ENCODE measurements at places on chromosomes 12 and 14.

DNA sequence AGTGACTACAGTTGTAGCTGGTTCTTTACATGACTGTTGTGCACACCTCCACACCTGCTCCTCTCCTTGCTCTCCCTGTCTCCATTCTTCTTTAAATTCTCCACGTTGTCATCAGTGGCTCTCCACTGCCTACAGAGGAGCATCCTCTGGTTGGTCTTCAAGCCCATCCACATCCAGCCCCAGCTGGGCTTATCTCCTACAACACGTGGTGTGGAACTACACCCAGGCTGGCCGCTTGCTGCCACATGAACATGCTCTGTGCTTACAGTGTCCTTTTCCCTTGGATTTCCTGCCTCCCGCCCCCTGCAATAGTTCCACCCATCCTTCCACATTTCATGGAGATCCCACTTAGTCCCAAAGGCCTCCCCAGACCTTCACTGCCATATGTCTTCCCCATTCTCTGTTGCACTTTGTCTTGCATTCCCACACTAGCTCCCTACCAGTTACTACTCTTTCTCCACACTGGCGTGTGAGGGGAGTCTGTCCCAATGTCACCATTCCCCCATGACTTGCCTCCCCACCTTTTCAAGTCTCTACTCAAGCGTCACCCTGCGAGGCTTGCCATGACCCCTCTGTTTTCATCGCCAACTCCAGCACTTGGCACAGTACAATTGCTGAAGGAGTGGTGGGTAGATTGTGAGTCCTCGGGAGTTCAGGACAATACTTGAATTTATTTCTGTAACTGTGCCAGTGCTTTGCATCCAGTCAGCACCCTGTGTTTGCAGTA lies 9.8 kb upstream of the MCRS1 start:
- no peak for DNase-seq

DNA sequence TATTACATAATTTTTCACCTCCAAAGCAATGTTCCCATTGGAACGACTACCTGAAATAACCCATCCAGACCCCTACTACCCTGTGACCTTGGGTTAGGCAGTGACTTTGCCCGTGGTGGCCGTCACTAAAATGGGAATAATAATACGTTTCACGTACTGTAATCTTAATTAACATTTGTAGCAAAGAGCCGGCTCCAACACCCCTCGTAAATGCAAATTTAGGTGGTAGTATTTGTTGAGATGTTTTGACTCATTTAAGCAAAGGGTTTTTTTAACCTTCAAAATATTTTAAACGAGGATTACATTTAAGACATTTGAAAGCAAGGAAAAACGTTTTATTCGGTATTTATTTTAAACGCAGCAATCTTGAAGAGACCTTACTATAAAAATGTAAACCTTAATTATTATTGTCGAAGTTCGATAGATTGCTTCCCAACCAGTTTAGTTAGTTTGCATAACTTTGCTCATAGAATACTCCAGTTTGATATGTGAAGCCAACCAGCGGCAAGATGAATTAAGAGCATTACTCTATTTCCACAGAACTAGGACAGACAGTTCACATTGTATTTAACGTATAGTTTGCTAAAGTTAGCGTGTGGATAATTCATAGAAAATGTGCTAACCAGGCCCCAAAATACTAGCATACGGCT lies 1.4 kb upstream of the ARID2 start:
- no peak for DNase-seq

- DNase-seq, result no peak
These were observed 69.7 kb downstream of the SLC24A4 start for GRCh38 chr14:92392711-92393110.

- DNase-seq, result peak; percentile 97
These were observed 7.1 kb downstream of the RHOF start for GRCh38 chr12:121786440-121786825.

DNA sequence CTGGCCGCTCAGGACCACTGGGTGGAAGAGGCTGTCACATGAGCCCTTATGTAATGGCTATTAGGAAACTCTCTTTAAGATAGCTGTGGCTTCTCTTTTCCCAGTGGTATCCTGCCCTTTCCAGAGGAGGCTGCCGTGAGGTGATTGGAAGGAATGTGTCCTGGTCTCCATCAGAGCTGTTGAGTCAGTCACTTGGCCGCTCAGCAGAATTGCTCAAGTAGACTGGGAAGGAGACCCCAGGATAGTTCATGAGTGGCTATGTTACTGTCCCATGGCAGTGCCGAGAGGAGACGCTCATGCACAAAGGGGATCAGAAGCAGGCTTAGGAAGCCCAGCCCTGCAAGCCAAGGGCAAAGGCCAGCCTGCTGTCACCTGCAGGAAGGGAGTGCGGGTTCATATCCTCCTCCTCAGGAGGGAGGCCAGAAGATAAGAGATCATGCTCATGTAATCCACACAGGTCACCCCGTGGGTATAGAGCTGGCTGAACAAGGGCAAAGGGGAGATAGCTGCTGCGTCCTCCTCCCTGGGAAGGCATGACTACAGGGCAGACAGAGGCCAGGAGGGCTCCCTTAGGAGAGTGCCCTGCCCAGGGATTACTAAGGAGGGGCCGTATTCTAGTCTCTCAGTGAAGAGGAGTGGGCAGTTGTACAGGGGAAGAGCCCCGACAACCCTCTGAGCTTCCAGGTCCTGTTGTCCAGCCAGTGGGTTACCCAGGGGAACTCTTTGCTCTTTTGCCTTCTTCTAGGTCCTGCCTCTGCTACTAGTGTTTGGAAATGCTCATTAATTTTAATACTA lies 137.0 kb upstream of the MAX start:
- no peak for DNase-seq

- no peak for DNase-seq
These were observed 953.8 kb downstream of the TRHDE start for GRCh38 chr12:73225941-73226340.

DNA sequence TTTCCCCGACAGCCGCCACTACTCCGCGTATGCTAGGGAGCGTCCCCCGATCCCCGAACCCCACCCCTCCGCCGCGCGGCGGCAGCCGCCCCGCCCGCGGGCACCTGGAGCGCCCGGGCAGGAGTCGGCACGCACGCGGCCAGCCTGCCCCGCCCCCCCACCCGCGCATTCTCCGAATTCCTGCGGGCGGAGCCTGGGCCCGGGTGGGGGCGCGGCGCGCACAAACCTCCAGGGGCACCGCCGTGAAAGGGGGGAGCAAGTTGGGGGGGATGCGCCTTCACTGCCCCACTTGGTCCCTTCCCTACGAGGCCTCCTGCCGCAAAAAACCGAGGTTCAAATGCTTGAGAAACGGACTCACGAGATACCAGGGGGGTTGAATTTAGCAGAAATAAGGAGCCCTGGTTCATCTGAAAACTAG lies 1.7 kb downstream of the AJUBA start:
- peak; percentile 54 for DNase-seq

DNA sequence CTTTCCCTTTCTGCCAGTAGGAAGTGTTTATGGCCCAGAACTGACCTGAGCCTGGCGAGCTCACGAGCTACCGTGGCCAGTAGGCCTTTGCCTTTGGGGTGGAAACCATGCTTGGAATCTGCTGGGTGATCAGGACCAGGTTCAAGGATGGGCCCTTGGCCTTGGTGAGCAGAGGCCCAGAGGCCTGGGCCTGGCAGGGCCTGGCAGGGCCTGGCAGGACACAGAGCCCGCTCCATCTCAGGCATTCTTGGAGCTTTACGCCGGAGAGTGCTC lies 184.8 kb upstream of the RTL1 start:
- no peak for DNase-seq

- no peak for DNase-seq
These were observed 24.8 kb downstream of the RGS6 start for GRCh38 chr14:71956920-71957563.

GRCh38 chr12:114696443-114697242 lies 12.7 kb upstream of the TBX3 start:
- no peak for DNase-seq

- peak; percentile 63 for DNase-seq
These were observed 10.5 kb downstream of the CACNA2D4 start for GRCh38 chr12:1907652-1908611.

DNA sequence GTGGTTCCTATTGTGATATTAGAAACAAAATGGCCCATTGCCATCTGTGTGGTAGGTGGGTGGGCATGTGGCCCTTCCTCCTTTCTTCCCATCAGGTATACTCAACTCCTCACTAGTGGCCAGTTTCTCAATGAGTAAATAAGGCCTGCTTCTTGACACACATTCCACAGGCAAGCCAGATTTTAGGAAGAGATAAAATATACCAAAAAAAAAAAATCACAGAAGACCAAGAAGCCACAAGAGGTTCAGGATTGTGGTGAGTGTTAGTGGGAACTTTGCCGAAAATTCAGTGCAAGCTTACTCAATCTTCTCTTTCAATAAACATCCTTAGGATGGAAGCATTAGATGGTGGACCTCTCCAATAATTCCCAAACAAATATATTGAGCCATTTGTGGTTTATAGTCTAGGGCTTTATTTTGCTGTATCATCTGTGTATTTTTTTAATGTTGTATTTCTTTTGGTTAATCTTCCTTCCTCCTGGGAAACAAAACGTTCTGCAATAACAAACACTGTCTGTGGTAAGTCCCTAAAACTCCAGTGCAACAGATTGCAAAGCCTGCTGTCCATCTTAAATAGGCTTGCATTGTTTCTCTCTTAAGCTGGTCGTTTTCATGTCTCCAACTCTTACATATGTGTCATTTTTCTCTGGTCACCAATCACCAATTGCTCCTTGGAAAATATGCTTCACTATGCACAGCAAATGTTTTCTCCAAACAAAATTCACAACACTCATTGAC lies 289.9 kb upstream of the KITLG start:
- no peak for DNase-seq

DNA sequence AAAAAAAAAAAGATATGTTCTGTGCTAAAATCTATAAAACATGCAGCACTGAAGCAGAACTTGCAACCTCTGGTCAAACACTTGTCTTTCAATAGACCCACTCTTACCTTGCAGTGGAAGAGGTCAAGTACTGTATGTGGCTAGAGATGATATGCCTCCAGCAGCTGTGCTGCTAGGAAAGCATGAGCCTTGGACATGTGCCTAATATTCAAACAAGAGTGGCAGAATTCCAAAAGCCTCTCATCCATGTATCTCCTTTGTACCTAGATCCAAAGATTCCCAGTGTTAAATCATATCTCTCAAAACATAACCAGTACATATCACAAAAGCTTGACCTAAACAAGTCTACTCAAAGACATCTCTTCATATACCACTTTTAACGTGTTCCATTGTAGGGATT lies 105.0 kb upstream of the CPNE8 start:
- DNase-seq, result no peak

GRCh38 chr12:67774983-67775587 lies 126.5 kb downstream of the DYRK2 start:
- DNase-seq, result no peak

DNA sequence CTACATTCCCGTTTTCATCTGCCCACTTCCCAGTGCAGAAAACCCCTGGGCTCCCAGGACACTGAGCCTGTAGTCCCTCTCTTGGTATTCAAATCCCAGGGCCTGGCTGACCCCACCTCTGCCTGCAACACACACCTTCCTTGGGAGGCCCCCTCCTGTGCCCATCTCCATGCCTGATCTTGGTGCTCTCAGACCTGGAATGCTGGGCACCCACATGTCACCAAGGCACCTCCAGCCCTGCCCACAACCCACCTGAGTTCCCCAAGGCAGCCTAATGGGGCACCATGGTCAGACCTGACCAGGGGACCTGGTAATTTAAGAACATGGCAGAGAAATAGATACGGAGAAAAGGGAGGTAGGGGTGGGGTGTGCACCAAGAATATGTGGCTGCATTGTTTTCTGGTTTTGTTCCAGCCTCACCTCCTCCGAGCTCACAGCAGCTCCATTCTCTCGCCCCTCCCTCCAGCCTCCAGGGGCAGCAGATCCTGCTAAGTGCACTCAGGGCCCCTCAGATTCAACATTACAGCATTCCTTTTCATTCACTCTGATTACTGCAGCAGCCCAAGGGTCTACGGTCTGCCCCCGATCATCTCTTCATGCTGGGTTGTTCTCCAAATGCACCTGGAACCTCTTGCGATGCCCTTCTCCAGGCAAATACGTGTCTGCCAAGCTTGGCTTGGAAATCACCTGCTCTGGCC lies 9.2 kb upstream of the HSP90AA1 start:
- DNase-seq, result no peak

DNA sequence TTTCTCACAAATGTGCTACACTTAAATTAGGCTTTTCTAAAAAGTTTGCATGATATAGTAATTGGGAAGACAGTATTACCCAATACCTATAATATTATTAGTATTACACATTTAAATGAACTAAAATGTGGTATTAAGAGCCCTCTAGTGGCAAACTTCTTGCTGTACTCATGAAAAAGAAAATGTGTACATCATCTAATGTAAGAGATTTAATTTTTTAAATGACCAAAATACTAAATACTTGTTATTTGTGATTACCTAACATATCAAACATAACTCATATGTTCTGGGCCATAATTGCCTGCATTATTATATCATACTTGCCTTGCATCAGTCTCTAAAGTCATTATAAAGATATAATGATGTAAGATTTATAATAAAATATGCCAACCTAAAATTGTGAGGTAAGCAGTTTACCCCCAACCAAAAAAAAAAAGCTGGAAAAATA lies 64.2 kb downstream of the DNAI7 start:
- peak; percentile 21 for DNase-seq

GRCh38 chr12:52946797-52947547 lies 1.9 kb upstream of the KRT18 start:
- peak; percentile 44 for DNase-seq

GRCh38 chr14:100391724-100392123 lies 68.6 kb downstream of the SLC25A47 start:
- no peak for DNase-seq

- DNase-seq, result no peak
These were observed 213.3 kb upstream of the SLC16A7 start for GRCh38 chr12:59382282-59383078.

- peak; percentile 16 for DNase-seq
These were observed 22.4 kb upstream of the GPR33 start for GRCh38 chr14:31510222-31510621.

- no peak for DNase-seq
These were observed 106.0 kb downstream of the KIF26A start for GRCh38 chr14:104244221-104245011.

GRCh38 chr14:61678975-61679374 lies 16.3 kb upstream of the HIF1A start:
- DNase-seq, result no peak

DNA sequence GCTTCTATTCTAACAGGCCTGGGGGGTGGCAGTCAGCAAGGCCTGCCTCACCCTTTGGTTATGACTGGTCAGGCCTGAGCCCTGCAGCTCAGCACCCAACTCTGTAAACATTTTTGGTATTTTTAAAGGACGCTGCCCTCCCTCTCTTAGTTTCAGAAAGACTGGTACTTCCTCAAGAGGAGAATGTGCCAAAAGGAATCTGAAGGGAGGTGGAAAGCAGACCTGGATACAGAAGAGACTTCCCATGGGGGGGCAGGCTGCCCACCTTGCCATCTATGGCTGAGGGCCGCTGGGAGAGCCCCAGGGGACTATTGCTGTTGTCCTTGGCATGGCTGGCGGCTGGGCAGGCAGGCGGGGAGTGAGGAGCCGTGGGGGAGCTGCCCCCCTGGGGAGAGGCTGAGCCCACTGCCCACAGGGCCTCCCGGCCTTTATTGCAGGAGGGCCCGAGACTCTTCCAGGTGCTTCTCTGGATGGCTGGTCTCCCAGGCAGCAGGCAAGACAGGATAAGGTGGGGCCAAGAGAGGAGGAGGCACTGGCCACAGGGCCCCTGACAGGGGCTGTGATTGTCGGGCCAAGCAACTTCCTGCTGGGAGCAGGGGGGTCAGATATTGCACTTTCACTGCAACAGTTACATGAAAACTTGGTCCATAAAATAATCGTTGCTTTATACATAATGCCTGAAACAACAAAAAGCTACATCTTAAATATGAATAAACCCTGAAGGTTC lies 3.5 kb downstream of the ARL6IP4 start:
- DNase-seq, result no peak

- no peak for DNase-seq
These were observed 1381.7 kb upstream of the SEL1L start for GRCh38 chr14:82915381-82915780.

GRCh38 chr14:104787736-104788135 lies 7.8 kb downstream of the AKT1 start:
- no peak for DNase-seq
